Bronchial epithelial cell (primary cell): ENCODE measurements at places on chromosomes 13 and 19.
A peak's percentile ranks its signal among the peaks of the same experiment; 100 is the strongest.

- DNase-seq, result peak; percentile 42
Measured at GRCh38 chr13:48232420-48233045, 473 bp upstream of the ITM2B start.

GRCh38 chr13:30871588-30872275, 34.3 kb upstream of the MEDAG start:
- DNase-seq, result no peak

GRCh38 chr13:23769401-23769800, 119.8 kb downstream of the MIPEP start:
- DNase-seq, result no peak

DNA sequence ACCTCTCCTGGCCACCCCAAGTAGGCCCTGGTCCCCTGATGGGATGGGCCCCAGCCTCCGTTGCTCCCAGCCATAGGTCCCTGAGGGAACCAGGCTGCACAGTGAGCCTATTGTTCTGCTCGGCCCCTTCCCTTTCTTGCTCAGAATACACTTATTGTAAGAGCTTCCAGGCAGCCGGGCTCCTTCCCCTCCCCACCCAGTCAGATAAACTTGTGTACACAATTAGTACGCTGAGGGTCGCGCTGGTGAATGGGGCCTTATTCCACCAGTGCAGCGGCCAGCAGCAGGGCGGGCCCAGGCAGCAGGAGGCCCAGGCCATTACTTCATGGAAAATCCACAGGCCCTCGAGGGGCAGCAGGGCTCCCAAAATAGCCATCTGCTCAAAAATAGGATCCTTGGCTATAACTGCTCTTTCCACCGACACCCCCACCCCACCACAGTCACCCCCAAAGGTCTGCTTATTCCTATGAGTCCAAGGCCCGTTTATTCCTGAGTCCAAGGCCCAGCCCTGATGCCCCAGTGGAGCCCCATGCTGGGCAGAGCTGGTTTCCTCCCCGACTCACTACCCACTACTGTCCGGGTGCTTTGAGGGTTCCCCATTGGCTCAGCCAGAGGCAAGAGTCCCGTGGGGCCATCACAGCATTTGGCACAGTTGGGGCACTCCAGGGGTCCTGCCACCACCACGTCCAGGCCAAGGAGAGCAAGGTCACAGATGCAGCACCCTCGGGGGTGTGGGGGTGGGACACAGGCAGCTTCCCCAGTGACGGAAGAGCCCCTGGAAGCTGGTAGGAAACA, 22.1 kb downstream of the CAPN12 start:
- DNase-seq, result no peak

- no peak for DNase-seq
Measured at GRCh38 chr13:99990126-99990977, 8.8 kb downstream of the ZIC2 start.
